ENCODE measurements at places on chromosomes 2 and 18.

DNA sequence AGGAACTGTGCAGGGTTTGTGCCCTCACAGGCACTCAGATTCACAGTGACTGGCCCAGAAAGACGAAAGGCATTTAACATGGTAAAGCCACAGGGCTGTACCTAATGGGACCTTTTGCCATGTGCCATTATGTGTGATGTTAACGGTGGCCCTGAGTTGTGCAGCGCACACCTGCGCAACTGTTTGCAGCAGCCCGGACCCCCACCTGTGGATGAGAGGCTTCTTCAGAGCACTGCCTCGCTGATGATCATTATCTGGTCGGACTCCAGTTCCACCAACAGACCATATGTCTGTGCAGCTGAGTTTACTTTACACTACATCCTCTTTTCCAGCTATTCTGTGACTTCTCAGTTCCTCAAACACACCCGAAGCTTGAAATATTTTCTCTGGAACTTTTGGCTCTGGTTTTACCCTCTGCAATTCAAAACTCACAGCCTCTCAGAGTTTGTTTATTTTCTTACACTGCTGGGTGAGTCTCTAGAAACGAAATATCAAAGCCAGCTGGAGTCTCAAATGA lies 35.6 kb upstream of the UBE2F start:
- H3K4me1 ChIP-seq = peaks cover 12% of the 10 kb centered on the region
- no peak overlapping the region for H3K27ac ChIP-seq
- no peaks in the 10 kb centered on the region for H3K36me3 ChIP-seq

- no peak overlapping the region for H3K27ac ChIP-seq
- H3K4me1 ChIP-seq = peaks cover 34% of the 10 kb centered on the region
- H3K27me3 ChIP-seq = no peaks in the 10 kb centered on the region
- DNase-seq = no peak
- H3K36me3 ChIP-seq = no peaks in the 10 kb centered on the region
Measured at GRCh38 chr2:224545884-224546644, 39.1 kb downstream of the CUL3 start.

GRCh38 chr2:136238286-136239078 lies 120.5 kb upstream of the CXCR4 start:
- no peak for DNase-seq
- H3K27ac ChIP-seq = peak overlapping the region; percentile 72
- peaks cover 9% of the 10 kb centered on the region for H3K4me1 ChIP-seq
- no peaks in the 10 kb centered on the region for H3K27me3 ChIP-seq
- H3K4me3 ChIP-seq = no peak overlapping the region

- no peaks in the 10 kb centered on the region for H3K36me3 ChIP-seq
- H3K27ac ChIP-seq = no peak overlapping the region
- H3K4me1 ChIP-seq = peaks cover 18% of the 10 kb centered on the region
- DNase-seq = no peak
- no peak overlapping the region for H3K4me3 ChIP-seq
- no peaks in the 10 kb centered on the region for H3K27me3 ChIP-seq
Measured at GRCh38 chr18:74389991-74390390, 67.1 kb downstream of the DIPK1C start.

DNA sequence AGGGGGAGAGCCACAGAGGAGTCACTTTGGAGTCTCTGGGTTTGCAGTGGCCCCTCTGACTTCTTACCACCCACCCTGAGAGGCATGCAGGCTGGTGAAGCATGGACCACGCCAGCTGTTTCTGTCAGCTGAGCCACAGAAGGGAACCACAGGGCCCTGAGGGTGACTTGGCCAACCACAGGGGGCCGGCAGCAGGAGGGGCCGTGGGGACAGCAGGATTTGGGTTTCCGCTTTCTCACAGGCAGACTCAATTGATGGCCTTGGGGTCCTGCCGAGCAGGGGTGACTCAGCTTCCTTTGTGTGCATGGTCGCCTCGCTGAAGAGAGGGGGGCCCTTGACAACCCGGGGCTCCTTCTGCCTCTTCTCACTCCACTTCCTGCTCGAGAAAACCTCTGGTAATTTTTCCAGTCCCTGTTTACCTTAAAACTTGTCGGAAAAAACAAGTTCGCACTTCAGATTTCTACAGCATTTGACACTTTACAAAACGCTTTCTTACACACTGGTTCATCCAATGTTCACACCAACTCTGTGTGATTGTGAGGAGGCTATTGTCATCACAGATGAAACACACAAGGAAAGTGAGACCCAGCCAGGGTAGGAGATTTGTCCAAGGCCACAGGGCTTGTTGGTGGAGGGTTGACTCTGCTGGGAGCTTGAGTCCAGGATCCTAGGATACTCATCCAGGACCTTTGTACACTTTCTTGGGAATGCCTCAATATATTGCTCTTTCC lies 311.2 kb downstream of the LPIN1 start:
- H3K36me3 ChIP-seq = no peaks in the 10 kb centered on the region
- no peak overlapping the region for H3K27ac ChIP-seq
- no peak for DNase-seq
- peaks cover 17% of the 10 kb centered on the region for H3K4me1 ChIP-seq

DNA sequence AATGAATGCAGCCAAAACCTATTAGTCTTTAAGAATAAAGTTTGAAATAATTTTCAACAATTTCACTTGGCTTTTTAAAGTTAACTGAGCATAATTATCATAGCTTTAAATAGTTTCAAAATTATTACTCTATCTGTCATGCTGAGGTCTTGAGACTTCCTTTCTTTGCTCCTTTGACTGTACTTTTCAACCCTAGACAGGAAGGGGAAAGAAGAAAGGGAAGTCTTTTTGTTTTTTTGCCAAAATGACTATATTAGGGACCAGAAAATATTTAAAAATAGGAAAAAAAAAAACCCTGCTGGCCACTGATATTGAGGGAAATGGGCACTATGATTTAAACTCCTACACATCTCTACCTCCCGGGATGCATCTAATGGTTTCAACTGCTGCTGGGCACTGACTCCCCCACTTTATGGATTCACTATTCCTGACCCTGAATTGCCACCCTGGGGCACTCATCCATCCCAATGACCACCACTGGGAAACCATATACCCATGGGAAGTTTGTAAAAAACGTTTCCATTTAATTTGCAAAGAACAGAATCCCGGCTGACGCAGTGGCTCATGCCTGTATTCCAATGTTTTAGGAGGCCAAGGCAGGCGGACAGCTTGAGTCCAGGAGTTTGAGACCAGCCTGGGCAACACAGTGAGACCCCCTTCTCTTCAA lies 50.5 kb downstream of the GAREM1 start:
- DNase-seq = no peak
- no peak overlapping the region for H3K4me3 ChIP-seq
- peaks cover 17% of the 10 kb centered on the region for H3K4me1 ChIP-seq
- no peaks in the 10 kb centered on the region for H3K36me3 ChIP-seq
- no peak overlapping the region for H3K27ac ChIP-seq
